ENCODE measurements at places on chromosomes 7 and 10.

DNA sequence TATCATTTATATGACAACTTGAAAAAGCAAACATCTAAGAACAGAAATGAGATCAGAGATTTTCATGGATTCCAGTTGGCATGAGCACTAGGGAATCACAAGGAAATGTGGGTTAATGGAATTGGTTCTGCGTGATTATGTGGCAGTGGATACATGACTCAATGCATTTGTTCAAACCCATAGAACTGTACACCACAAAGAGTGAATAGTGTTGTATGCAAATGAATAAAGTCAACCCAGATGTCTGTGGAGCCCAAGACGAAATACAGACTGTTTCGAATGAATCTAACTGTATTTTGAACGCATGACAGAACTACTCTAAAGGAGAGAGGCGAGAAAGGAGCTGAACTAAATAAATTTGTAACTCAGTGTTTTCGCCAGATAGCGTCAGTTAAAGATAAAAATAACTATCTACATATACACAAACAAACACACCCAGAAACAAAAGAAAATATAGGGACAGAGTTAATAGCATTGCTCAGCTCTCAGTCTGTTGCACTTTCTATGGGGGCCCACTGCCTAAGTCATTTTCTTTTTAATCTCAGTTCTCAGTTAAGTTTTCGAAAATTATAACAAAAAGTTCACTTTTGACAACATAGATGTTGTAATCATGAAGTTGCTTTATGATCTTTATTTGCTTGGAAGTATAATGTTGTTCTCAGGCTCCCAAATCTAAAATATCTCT lies 636.7 kb upstream of the SEMA3D start:
- no peak for DNase-seq

DNA sequence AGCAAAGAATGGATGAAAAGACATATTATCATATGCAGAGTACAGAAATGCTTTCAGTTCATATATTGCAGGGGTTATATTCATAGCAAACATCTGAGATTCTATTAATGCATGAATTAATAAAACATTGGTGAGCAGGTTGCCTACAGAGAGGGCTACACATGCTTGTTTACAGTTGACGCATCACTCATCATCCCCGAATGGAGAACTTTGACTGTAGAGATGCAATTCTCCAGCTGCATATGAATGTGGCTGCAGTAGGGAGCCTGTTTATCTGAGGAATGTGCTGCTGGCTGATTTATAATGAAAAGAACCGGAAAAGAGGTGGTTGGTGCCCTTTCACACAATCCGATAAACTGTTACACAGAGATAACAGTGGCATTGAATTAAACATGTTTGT lies 116.5 kb downstream of the GRM3 start:
- no peak for DNase-seq

- DNase-seq, result no peak
Measured at GRCh38 chr7:84914598-84914997, 272.3 kb downstream of the SEMA3D start.

GRCh38 chr7:159197066-159197975 lies 52.7 kb upstream of the VIPR2 start:
- peak; percentile 42 for DNase-seq

GRCh38 chr10:78770167-78771090 lies 298.3 kb upstream of the ZMIZ1 start:
- DNase-seq, result no peak

GRCh38 chr7:39650676-39651075 lies 27.3 kb downstream of the RALA start:
- DNase-seq, result no peak

DNA sequence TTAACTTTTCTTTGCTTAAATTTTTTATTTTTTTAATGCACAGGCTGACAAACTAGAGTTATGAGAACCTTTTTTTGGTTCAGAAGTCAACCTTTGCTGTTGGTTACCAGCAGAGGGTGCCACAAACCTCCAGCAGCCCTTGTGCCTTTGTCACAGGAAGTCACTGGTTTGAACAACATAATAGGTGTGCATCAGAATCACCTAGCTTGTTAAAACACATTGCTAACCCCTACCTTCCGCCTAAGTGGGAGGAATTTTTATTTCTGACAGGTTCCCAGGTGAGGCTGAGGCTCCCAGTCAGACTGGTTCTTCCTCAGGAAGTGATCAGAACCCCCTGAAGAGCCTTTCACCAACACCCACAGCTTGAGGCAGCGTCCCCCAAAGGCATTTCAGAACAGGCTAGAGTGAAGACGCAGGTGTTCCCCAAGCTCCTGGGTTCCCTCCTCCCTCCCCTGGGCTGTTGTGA lies 22.6 kb upstream of the VDAC2 start:
- peak; percentile 64 for DNase-seq

DNA sequence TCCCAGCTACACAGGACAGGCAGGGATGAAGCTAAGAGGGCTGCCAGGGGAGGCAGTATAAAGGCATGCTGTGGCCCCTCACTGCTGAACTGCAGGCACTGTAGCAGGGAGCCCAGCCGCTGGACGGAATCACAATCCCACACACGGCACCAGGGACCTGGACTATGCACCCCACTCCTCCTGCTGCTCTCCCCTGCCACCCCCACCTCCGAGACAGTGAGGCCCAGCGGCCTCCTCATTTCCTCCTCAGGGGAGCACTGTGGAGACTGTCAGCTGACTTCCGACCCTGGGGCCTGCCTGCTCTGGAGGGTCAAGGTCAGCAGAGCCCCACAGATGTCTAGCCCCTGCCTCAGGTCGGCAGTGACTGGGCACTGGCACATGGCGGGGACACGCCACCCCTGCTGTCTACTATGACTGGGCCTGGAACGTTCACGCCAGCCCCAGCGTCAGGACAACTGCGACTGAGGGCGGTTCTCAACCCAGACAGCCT lies 92.7 kb downstream of the FAM53B start:
- DNase-seq, result no peak

GRCh38 chr10:22022257-22023032 lies 18.9 kb upstream of the DNAJC1 start:
- peak; percentile 54 for DNase-seq

- no peak for DNase-seq
Measured at GRCh38 chr10:72085864-72086465, 2.4 kb downstream of the SPOCK2 start.

GRCh38 chr10:116490028-116490662 lies 55.6 kb upstream of the PNLIP start:
- no peak for DNase-seq

DNA sequence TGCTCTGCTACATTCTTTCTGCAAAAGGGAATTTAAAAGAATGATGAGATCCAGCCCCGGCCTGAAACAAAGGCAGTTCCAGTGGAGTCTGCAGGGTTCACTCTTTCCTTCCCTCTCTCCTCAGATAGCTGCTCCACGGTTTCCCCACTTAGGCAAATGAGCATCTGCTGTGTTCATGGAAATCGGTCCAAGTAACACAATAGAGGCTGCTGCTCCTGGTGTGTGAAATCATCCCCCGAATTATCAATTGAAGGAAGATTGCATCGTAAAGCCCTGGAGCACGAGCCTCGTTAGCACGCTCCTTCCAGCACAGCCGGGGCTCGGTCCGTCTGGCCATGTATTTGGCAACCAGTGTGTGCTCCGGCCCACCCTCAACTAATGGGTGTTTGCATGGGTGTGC lies 108.3 kb upstream of the DPP6 start:
- DNase-seq, result no peak

GRCh38 chr7:81767926-81768325 lies 1.9 kb downstream of the HGF start:
- no peak for DNase-seq

DNA sequence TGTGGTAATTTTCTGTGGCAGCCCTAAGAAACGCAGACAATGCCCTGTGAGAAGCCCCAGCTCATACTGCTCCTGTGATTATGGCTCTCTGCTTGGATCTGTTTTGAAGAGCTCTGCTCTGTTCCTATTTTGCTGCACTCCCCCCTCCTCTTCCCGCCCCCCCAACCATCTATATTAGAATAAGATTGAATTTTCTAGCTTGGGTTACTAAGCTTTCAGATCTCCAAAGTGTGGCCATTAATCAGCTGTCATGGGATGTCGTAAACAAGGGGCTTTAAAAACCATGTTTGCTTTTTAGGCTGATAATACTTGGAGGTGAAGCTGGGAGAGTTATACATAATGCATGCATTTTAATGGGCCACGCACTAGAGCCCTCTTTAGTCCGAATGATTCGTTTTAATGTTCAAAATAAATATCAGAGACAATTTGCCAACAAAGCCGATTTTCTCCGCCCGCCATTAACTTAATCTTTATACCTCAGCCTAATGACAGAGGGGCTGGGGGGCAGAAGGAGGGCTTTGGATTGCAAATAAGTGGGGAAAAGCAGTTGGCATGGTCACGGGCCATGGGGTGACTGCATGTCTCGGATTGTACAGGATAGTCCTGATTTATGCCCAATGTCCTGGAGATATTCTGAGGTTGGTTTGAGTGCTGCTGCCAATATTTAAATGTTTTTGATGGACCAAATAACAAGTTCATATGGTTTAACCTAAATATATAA lies 165.5 kb downstream of the RPS24 start:
- no peak for DNase-seq

- no peak for DNase-seq
Measured at GRCh38 chr7:147509035-147509501, 1081.5 kb upstream of the C7orf33 start.

DNA sequence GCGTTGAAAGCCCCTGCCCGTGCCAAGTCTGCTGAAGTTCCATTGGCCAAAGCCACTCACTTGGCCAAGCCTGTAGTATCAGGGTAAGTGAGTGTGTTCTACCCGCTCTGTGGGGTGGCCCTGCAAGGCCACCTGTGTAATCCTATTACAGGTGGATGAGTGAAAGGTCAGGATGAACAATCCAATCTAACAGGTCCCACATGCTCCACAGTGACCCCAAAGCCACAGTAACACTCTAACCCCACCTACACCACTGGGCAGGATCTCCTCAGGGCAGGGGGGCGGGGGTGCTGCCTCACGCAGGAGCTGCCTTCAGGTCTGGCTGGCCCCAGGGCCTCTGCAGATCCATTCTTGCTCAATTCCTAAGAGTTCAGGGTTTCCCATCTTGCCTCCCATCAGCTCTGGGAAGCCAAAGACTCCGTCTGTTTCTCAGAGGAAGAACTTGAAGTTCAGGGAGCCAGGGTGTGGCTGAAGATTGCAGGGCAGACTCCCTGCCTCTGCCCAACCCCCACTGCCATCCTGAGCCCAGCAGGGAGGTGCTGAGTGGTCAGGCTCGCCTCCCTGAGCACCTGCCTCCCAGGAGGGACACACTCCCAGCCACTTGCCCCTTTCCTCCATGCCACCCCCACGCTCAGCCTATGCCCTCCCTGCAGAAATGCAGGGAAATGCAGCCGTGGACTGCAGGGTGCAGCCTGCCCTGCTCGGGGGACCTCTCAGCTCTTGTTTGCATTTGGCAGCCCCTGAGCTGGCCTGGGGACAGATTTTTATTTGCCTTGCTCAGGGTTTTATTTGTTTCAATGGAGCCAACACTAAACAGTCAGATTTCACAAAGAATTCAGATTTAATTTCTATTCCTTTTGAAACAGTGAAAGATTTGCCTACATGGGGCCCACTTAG lies 9.8 kb upstream of the COMTD1 start:
- DNase-seq, result no peak

- DNase-seq, result no peak
Measured at GRCh38 chr7:79320741-79321473, 132.6 kb downstream of the MAGI2 start.

DNA sequence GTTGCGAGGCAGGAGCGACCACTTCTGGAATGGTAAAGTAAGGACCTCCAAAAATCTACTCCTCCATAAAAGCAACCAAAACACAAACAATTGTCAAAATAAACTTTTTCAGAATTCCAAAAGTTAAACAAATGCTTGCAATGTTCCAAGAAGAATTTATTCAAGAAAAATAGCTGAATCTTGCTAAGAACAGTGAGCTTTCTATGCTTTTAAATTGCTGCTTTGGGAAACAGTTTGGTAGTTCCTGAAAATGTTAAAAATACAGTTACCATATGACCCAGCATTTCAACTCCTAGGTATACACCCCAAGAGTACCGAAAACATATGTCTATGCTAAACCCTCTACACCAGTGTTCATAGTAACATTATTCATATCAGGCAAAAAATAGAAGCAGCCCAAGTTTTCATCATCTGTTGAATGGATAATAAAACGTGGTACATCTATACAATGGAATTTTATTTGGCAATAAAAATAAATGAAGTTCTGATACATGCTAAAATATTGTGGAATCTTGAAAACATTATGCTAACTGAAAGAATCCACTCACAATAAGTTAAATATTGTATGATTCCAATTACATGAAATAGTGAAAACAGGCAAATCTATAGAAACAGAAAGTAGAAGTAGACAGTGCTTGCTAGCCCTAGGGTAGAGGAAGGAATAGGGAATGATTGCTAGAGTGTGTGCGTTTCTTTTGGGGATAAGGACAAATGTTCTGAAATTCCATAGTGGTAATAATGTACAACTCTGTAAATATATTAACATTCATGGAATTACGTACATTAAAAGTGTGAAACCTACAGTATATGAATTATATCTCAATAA lies 57.0 kb downstream of the LRRN3 start:
- no peak for DNase-seq

DNA sequence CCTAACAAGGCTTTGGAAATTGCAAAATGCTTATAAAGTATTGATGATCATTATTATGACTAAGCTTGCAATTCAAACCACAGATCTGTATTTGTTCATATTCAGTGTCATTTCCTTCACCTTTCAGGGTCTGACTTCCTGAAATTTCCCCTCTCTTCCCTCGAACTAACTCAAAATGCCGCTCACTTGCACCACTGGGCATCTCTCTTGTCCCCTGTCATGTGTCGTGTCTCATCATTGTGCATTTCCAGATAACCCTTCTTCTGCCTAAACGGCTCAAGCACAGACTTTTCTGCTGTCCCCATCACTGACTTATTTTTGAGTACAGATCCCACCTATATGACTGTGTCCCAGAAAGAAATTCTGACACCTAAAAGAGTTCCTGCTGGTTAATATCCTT lies 41.0 kb upstream of the CELF2 start:
- DNase-seq, result no peak

GRCh38 chr7:28551331-28551730 lies 139.0 kb downstream of the CREB5 start:
- DNase-seq, result no peak

- DNase-seq, result no peak
Measured at GRCh38 chr7:68247571-68247970, 1250.9 kb downstream of the TYW1 start.

GRCh38 chr7:9307131-9307530 lies 873.7 kb downstream of the NXPH1 start:
- DNase-seq, result no peak

DNA sequence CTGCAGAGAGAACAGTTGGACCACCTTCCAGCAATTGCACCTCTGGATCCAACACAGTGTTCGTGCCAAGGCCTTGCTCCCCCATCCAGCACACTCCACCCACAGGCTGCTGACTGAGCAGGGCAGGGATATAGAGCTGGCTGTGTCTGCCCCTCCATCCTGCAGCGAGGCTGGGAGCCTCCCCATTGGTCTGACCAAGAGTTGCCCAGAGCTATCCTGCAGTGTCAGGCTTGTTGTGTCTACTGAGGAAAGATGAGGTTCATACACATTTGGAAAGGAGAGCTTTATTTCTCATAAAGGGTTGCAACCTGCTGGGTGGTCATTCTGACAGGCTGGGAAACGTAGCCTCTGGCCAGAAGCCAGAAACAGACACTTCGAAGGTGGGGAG lies 27.1 kb downstream of the PRF1 start:
- no peak for DNase-seq

- DNase-seq, result no peak
Measured at GRCh38 chr7:122299624-122300210, 4.8 kb downstream of the FEZF1 start.

GRCh38 chr10:124596116-124596785 lies 134.6 kb downstream of the LHPP start:
- no peak for DNase-seq

GRCh38 chr10:24698270-24698669 lies 25.4 kb downstream of the ARHGAP21 start:
- DNase-seq, result no peak

All from activated naive CD4-positive, alpha-beta T cell treated with Interleukin-2 at 50 U/mL for 16 hours (primary cell).